ENCODE measurements at places on chromosomes 4 and X. TPM values are rescaled to one million over a fixed set of nuclear protein-coding genes. Genes with fewer than 3 reads are reported as not detected.

GRCh38 chr4:169143335-169143734, 127.4 kb downstream of the SH3RF1 start:
- DNase-seq: peak; percentile 59

DNA sequence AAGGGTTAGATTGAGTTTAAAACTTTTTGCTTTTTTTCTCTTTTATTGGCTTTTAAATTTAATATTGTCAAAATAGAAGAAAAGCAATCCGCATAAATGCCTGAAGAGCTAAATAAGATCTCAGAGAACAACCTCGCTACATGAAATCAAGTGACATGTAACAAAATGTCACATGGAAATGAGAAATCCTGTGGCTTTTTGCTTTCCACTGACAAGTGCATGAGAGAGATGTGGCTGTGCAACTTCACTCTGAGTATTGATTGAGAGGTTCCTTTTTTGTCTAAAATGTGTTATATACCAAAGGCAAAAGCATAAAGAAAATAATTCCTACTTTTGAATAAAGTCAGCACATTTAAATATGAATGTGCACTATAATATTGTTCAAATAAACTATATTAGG, 263.5 kb downstream of the MAPK10 start:
- DNase-seq: no peak

Gene ART3
- 0.48 TPM for polyA plus RNA-seq

Gene PPP2R2C
- polyA plus RNA-seq: 0.65 TPM

DNA sequence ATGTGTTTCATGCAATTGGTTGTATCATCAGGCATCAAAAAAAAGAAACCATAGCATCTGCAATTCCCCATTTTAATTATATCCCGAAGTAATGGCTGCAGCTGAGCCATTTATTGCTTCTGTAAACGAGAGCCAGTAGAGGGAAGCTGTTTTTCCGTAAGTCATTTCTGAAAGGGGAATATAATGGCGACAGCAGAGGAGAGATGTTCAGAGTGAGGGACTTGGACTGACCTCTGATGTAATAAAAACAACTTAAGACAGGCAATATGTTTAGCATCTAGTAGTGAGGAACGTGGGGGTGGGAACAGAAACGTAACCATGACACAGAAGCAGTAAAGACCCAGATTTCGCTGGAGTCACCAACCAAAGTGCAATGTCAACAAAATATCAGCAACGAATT, 31.5 kb upstream of the NAA11 start:
- DNase-seq: peak; percentile 13

GRCh38 chr4:27040356-27040755, 179.7 kb downstream of the STIM2 start:
- no peak for DNase-seq

DNA sequence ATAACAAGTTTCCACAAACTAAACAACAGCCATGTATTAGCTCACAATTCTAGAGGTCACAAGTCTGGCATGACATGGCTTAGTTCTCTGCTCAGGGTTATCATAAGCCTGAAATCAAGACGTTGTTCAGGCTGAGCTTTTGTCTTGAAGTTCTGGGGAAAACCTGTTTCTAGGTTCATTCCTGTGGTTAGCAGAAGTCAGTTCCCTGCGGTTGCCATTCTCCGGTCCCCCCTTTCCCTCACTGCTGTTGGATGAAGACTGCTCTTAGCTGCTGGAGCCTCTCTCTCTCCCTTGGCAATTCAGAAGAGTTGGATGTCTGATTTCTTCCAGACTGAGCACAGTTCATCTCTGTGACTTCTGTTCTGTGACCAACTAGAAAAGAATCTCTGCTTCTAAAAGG, 962.6 kb downstream of the PCDH7 start:
- no peak for DNase-seq

DNA sequence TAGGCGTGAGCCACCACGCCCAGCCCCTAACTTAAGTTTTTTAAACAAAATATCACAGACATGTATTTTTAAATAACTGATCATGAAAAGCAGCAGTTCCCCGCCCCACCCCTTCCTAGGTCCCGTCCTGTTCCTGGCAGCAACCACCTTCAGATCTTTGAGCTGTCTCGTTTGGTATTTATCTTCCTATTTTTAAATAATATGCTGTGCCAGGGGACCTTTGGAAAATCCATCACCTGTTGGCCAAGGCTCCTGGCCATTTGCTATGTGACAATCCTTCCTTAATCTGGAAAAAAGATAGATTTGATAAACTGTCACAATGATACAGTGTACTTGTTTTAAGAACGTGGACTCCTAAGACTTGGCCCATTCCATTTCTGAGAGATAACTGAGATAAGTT, 10.7 kb downstream of the GATB start:
- DNase-seq: no peak

- no peak for DNase-seq
Observed at GRCh38 chrX:23374291-23374690, 39.6 kb downstream of the PTCHD1 start.

Gene NPY1R
- 20.8 TPM for polyA plus RNA-seq

- no peak for DNase-seq
Observed at GRCh38 chrX:38798956-38799355, 2.3 kb upstream of the MID1IP1 start.

Gene MAGEA12
- not detected for polyA plus RNA-seq

Gene TAF7L
- 0.57 TPM for polyA plus RNA-seq

DNA sequence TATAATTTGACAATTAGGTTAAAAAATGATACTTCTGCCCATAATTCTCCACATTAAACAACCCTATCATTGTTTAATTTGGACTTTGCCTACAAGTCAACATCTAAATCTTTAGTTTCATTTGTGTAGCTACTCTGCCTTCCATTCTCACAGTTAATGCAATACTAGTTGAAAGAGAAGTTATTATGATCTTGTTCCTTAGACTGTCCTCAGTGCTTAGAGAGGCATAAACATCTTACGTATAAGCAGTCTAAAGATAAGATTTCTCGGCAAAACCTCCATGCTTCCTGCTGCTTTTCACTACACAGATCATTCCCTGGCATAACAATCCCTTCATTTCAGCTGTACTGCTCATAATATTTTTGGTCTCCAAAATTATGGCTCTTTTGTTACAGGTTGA, 105.1 kb upstream of the CAMK2D start:
- no peak for DNase-seq

Gene AKAP4
- polyA plus RNA-seq: 0.11 TPM

DNA sequence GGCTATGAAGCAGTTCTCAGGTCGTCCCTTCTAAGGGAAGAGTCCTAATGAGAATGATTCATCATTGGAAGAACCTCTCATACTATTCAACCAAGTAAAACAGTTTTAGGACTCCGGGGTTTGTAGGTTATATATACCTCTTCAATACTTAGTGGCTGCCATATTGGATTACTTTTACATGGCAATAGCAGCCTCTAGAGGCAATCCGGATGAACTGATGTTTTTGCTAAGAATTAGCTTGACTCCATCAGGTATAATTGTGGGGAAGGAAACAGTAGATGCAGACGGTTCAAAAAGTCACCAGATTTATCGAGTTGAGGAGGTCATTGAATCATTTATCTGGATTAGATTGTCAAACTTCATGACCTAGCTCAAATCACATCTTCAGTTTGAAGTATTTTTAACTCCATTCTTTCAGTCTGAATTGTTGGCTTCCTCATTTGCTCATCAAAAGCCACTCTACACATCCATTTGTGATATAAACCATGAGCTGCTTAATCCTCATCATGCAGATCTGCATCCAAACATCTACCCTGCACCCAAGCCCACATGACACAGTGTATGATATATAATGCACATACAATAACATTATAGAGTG, 28.4 kb downstream of the GUCY1B1 start:
- DNase-seq: peak; percentile 46

Gene SERTM2
- polyA plus RNA-seq: not detected

DNA sequence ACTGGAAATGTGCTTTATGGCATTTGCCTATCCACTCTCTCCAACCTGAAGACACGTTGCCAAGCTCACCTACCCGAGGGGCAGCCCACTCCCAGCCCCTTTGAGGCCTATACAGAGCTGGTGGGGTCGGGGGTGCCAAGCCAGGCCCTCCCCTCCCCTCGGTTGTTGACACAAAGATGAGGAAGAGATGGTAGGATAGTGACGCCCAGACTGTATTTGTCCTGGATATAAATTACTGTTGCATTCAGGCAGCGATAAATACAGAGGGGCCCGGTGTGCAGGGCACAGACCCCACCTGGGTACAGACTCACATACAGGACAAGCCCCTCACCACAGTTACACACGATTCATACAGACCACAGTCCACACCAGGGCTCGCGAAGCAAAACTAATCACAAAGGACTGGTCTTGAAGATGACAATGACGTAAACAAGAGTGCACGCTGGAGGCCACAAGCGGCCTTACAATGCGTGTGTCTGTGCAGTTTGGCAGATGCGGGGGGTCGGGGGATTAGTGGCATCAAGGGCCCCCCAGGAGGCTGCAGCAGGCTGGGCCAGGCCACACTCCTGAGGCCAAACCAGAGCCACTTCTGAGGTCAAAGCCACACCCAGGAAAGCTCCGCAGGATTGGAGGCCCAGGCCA, 14.6 kb downstream of the DGKQ start:
- DNase-seq: no peak

DNA sequence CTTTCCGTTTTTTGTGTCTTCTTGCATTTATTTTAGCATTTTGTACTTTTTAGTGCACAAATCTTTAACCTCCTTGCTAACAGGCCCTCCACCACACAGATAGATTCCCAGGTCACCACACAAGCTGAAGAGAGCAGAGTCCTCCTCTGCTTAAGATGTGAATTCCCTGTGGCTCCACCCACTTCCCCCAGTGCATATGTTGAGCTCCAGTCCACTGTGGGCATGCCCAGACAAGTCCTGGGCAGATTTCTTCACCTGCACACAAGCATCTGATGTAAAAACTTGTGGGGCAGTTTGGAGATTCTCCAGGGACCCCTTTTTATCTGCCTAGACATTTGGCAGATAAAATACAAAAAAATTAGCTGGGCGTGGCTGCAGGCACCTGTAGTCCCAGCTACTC, 19.8 kb upstream of the PASD1 start:
- no peak for DNase-seq

- DNase-seq: no peak
Observed at GRCh38 chrX:123504047-123504446, 228.8 kb downstream of the THOC2 start.

- no peak for DNase-seq
Observed at GRCh38 chr4:8165374-8165896, 6.8 kb upstream of the ABLIM2 start.

- peak; percentile 40 for DNase-seq
Observed at GRCh38 chr4:138851391-138852335, 163.9 kb upstream of the NOCT start.

DNA sequence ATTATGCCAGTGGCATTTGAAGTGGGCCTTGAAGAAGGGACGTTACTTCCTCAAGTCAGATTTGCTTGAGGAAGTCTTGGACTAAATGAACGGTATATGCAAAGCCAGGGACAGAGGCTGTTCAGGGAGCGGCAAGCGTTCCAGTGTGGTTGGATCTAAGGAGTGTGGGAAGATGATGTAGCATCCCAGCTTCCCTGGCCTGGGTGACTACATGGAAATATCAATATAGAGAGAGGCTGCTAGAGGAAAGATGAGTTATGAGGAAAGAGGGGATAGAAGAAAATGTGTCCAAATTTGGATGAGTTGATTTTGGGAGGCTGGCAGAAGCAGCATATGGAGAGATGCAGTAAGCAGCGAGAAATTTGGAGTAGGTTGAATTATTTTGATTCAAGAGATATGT, 432.5 kb upstream of the TENM3 start:
- no peak for DNase-seq

GRCh38 chrX:145729635-145730034, 88.0 kb upstream of the SLITRK2 start:
- DNase-seq: no peak

DNA sequence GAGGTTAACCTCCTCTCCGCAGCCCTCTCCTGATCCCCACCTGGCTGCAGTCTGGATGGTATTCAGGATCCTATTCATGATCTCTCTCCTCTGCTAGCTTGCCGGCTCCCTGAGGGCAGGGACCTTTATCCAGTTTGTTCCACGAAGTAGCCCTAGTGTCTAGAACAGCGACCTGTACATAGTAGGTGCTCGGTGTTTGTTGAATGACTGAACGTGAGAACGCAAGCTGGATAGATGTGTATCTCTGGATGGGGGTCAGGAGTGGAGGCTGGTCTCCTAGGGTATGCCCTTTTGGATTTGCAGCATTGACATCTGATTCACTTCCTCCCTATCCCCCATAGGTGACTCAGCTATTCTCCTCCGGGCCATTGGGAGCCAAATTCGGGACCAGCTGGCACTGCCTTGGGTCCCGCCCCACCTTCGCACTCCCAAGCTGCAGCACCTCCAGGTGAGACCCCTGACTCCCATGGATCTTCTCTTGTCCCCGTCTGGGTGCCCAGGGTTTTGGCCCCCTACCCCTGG, 7.3 kb downstream of the CCDC22 start:
- DNase-seq: no peak

- DNase-seq: no peak
Observed at GRCh38 chr4:164948975-164949374, 28.5 kb downstream of the TRIM61 start.

Gene RAB41
- 1.2 TPM for polyA plus RNA-seq

Gene PRKX
- polyA plus RNA-seq: 15.5 TPM

Gene SPANXA2
- polyA plus RNA-seq: not detected

DNA sequence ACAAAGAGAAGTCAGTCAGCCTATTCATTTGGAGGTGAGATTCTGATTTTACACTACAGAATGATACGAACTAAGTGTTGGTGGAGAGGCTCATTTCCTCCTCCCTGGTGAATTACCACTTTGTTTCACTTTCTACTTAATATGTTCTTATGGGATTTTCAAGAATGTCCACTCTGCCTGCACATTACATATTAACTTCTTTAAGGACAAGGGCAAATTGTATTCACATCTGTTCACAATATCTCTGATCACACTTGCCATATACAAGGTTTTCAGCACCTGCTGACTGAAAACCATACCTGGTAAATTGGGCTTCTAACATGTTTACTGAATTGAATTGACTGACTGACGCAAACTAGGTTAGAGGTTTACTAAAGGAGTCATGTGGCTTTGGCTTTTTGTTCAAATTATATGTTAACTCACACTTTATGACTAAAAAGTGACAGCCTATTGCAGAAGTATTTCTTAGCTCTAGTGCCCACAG, 188.4 kb upstream of the MBNL3 start:
- DNase-seq: no peak

DNA sequence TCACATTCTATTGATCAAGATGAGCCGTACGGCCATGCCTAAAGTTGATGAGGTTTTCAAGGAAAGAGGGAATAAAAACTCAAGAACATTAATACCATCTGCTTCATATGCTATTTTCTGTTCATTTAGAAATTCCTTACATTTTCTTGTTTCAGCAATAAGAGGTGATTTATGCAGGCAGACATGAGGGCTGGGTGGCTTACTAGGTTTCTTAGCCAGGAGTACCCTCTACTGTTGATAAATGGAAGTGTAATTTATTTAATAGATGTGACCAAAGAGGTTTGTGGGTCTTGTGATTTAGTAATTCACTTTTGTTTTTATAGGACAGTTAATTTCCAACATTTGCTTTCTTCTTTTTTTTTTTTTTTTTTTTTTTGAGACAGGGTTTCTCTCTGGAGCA, 6.4 kb upstream of the SMIM9 start:
- DNase-seq: no peak

Gene CITED1
- polyA plus RNA-seq: 16.9 TPM

Data from renal cortex interstitium (tissue), 15 donors.